ENCODE measurements at places on chromosomes 12 and 14.
A peak's percentile ranks its signal among the peaks of the same experiment; 100 is the strongest.

DNA sequence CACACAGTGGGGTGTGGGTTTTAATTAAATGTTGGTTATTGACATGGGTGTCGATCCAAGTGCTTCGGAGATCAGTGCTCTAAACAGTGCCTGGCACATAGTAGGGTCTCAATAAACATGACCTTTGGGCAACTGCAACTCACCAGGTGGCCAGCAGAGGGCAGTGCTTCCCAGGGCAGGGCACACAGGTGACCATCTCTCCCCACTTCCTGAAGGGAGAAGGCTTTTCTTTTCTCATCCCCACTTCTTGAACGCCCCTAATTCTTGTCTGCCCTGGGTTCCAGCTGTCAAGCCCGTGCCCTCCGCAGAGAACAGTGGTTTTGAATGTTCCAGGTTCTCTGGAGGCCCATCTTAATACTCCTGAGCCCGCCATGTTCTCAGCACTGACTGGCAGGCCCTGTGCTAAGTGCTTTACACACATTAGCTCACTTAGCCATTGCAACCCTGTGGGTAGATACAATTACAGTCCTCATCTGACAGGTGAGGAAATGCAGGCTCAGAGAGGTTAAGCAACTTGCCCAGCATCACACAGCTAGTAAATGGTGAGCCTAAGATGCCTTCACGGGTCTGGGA is 16.3 kb downstream of the RAPGEF3 start:
- DNase-seq: no peak

DNA sequence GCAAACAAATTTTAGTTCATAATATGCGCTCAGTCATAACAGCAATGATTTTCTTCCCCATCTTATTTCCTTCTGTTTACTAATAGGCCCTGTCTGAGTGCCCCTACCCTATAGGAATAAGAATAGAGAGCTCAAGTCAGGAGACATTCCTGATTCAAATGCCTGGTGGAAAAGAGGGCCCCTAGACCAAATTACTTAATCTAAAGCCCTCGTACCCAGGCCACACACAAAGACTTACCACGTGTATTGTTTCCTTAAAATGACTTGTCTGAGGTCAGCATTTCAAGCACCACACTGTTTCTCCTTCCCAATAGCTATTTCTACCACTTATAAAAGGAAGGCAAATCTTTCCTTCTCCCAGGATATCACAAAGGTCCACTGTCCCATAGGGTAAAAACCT is 314.9 kb upstream of the TMTC1 start:
- no peak for DNase-seq

- DNase-seq: no peak
Measured at GRCh38 chr12:32783029-32783428, 27.3 kb upstream of the YARS2 start.

- DNase-seq: peak; percentile 66
Measured at GRCh38 chr14:104826189-104826860, 25.4 kb downstream of the ZBTB42 start.
